HT-29 (cell line): ENCODE measurements at places on chromosomes 1 and 21. TPM values are rescaled to one million over a fixed set of nuclear protein-coding genes. Genes with fewer than 3 reads are reported as not detected.
A peak's percentile ranks its signal among the peaks of the same experiment; 100 is the strongest.

The PAPPA2 gene
- not detected in 2 replicates for total RNA-seq

DNA sequence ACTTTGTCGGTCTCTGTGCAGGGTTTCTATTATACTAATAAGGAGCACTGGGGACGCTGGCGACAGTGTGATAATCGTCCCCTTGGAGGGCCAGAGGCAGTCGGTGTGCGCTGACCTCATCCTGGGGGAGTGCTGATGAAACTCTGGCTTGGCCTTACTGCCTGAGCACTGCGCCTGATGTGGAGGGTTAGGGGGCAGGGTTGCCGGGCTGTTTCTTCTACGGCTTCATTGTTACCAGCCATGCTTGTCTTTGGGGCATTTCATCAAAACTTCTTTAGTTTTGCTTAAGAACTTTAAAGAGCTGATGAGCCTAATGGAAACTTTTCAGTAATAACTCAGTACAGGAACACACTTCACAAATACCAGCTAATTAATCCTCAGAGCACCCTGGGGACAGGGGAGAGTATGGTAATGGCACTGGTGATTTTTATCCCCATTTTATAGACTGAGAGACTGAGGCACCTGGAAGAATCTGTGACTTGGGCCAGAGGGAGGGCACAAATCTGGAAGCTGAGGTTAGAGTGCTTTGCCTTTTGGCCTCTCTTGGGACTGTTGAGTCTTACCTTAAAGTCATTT, 81.8 kb downstream of the PEX14 start:
- DNase-seq = no peak

The A3GALT2 gene
- total RNA-seq = 0.10 and 1.0 TPM in 2 replicates

The SEC22B gene
- 7.8 and 9.7 TPM in 2 replicates for total RNA-seq

- no peak for DNase-seq
These were observed 16.5 kb upstream of the LCE2D start for GRCh38 chr1:152646656-152647055.

- DNase-seq = no peak
These were observed 39.6 kb downstream of the ELAVL4 start for GRCh38 chr1:50148142-50148923.

The C1orf53 gene
- 4.1 and 12.8 TPM in 2 replicates for total RNA-seq

DNA sequence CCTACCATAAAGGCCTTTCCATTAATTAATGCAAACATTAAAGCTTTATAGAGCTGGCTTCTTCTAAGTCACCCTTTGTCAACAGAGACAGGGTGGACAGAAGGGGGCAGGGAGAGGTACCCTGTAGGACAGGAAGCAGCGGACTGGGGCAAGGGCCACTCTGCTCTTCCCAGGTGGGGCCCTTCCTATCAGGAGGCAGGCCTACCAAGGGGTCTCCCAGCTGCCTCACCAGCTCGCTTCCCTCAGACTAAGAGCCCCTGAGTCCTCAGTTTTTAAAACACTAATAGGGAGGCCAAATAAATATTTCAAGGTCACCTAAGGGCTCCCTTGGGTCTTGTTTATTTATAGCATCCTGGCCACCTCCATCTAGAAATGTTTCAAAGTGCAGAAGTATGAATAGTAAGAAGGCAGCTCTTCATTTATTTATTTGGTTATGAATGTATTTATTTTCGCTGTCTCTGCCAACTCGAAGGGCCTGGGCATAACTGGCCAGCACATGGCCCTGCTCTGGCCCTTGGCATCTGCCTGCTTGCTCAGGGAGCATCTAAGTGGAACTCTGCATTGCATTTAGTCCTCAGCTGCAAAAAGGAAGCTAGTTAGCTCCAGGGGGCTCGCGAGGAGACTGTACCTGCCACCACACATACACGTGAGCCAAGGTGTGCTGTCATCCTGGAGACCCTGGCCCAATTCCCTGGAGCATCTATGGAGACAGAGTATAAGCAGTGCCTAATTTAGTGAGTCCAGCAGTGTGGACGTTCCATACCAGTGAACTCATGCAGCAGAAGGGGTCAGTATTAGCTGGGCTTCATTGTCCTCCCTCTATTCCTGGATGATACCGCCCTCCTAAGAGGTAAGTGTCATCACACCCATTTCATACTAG, 395.1 kb upstream of the VAMP3 start:
- no peak for DNase-seq

The LIX1L gene
- total RNA-seq = 2.5 and 3.0 TPM in 2 replicates

The PLA2G5 gene
- total RNA-seq = not detected in 2 replicates

DNA sequence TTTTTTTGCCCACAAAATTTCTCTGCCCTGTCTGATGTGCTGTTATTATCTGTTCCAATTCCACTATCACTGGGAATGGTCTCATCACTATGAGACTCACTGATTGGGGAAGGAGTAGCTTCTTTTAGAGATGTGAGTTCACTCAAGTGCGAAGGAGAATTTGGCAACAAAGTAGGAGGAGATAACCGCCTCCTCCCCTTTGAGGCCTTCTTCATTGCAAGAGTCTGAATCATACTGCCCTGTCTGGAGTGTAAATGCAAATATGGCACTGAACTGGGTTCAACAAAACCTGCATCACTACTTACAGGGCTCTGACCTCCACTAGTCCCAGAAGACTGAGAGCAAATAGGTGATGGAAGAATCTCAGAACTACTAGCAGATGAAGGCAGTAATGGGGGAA, 83.4 kb downstream of the ASH1L start:
- DNase-seq = no peak

The TNFAIP8L2 gene
- not detected in 2 replicates for total RNA-seq

- DNase-seq = no peak
These were observed 24.4 kb downstream of the C1orf141 start for GRCh38 chr1:67110352-67110751.

- DNase-seq = no peak
These were observed 94.5 kb downstream of the SYT2 start for GRCh38 chr1:202615501-202616354.

GRCh38 chr1:155499953-155500639, 62.5 kb downstream of the ASH1L start:
- peak; percentile 68 for DNase-seq

DNA sequence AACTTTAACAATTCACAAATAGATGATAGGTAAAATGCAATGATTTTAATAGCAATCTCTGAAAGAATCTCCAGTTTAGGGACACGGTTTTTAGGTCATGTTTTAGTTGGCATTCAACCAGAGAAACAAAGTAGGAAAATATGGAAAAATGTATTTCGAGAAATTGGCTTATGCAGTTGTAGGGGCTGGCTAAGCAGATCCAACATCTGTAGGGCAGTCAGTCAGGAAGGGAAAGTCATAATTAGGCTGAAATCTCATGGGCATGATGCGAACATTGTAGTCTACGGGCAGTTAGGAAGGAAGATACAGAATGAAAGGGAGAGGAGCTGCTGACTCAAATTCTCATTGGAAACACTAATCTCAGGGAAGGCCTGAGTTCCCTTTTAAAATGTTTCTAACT, 1276.0 kb upstream of the ADGRL4 start:
- DNase-seq = no peak

DNA sequence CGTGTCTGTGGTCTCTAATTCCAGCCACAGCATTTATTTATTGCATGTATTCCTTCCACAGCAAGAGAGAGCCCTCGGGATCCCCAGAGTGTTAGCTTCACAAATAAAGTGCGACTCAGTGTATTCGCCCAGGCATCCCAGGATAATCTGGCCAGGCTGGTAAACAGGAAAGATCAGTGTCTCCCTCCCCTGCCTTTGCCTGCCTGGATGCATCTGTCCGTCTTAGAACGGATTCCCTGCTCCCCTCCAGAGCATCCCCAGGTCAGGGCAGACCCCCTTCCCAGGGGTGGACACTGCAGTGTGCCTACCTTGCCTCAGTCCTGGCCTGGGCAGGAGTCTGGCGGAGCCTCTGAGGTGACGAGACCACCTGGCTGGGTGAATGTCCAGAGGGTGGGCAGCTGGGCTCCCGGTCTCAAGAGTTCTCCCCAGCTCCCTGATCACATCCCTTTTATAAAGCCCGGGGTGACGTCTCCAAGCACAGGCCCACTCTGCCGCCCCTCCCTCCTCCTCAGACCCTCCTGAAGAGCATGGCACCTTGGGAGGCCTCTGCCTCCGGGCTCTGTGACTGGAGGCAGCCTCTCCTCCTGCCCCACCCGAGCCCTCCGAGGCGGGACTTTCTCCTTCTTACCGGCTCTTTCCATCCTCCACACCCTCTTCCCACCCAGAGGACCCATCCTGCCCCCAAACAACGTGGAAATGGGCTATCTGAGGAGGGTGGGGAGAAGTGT, at the start of gene KISS1:
TSS of gene KISS1 (minus strand) at position 424 of the 728 bp plus-strand sequence. CDS start 3,615 bp downstream, outside the sequence.
- DNase-seq = no peak

The PLA2G2A gene
- total RNA-seq = 0.31 TPM in 1 of 2 replicates, not detected in the other

- DNase-seq = no peak
These were observed 57.8 kb upstream of the CACNA1E start for GRCh38 chr1:181425566-181425965.

DNA sequence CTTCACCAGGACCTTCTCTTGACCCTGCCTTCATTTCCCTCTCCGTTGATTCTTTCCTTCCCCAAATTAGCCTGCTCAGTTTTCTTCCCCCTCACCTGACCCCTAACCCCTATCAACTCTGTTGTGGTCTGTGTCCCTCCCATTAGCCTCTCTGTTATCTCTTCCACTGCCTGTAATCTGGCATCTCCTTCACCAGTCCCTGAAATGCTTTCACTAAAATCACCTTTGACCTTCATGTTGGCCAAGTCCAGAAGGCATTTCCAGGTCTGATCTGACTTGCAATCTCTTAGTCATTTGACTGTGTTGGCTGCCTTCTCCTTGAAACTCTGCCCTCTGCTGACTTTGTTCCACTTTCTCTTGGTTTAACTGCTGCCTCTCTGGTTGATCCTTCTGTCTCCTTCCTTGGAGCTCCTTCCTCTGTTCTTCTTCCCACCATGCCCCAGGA, 28.2 kb downstream of the ATP8B2 start:
- DNase-seq = peak; percentile 58

The SPATA17 gene
- total RNA-seq = 0.05 and 1.6 TPM in 2 replicates

DNA sequence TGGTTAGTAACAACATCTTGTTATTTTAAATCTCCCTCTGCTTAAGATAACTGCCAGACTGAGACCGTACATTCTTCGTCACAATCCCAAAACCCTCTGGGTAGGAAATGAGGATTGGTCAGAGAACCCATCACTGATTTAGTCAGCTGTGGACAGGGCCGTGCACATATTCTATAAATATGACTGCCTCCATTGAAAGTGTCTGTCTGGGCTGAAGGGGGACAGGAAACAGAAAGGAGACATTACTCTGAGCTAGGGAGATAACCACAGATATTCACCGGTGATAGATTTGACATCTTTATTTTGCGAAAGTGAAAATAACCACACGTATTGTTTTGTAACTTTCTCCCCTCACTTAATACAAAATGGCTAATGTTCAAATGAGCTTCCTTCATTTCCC, 36.9 kb upstream of the ST6GALNAC5 start:
- no peak for DNase-seq

The ALX3 gene
- total RNA-seq = not detected in 2 replicates

The SMCP gene
- total RNA-seq = not detected in 2 replicates

- no peak for DNase-seq
These were observed 35.6 kb downstream of the ADARB1 start for GRCh38 chr21:45109831-45110492.

GRCh38 chr1:193283016-193283415, 96.6 kb upstream of the B3GALT2 start:
- DNase-seq = no peak

- DNase-seq = peak; percentile 58
These were observed at the start of gene C1orf56 for GRCh38 chr1:151047591-151047924. Gene C1orf56, plus strand, starts transcription at chr1:151047751. Its CDS starts 97 bp downstream, at chr1:151047848.

DNA sequence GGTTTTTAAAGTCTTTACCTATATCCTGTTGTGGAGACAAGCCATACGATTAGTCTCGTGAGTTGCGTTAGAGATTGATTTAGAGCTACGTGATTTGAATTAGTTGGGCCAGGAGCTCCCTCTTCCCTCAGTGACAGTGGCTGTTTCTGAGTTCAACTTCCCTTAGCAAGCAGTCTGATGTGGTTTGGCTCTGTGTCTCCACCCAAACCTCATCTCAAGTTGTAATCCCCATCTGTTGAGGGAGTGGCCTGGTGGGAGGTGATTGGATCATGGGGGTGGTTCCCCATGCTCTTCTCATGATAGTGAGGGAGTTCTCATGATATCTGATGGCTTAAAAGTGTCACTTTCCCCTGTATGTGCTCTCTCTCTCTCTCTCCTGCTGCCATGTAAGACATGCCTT, 192.9 kb upstream of the PTGFR start:
- no peak for DNase-seq

- DNase-seq = peak; percentile 41
These were observed 7.1 kb downstream of the TCP10L start for GRCh38 chr21:32578107-32578691.

GRCh38 chr1:19258353-19258752, 6.7 kb downstream of the MRTO4 start:
- DNase-seq = no peak

The CDK18 gene
- total RNA-seq = 22.2 and 27.6 TPM in 2 replicates

The HLX gene
- total RNA-seq = not detected in 2 replicates

DNA sequence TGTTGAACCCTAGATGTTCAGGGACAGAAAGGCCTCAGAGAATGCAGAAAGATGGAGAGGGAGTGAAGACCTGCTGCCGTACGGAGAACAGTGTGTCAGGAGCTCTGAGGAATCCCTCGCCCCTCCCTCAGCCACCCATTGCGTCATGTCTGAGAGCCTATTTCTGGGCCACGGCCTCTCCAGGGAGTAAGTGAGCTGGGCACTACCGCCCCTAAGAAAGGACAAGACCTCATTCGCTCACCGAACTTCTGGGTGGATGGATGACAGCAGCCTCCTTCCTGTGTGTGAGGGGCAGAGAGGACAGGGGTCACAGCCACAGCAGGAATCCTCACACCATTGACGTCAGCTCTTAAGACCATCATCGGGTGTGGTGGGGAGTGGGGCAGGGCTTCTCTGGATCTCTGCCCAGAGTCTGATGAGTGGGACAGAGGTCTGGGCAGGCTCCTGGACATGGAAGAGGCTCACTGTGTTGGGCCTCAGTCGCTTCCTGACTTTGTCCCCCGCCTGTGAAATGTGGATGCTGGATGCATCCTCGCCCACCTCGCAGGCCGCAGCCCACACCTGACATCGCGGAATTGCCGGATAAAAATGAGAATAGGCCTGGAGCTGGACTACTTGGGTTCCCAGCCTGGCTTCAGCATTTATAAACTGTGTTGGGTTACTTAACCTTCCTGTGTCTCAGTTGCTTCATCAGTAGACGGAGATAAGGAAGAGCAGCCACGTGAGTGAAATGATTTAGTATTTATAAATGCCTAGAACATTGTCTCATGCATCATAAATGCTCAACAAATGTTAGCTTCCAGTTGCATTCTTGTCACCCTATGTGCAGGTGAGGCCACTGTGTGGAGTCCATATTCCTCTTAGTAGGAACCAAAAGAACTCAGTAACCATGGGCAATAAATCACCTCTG, 238.6 kb downstream of the TRABD2B start:
- DNase-seq = no peak

The RNU1-1 gene
- total RNA-seq = under 0.01 TPM in 2 replicates

GRCh38 chr1:87739704-87740103, 411.0 kb downstream of the LMO4 start:
- DNase-seq = no peak

The CTTNBP2NL gene
- total RNA-seq = 4.9 and 5.2 TPM in 2 replicates
